HT-29 (cell line): ENCODE measurements at places on chromosomes 7 and 10. TPM values are rescaled to one million over a fixed set of nuclear protein-coding genes. Genes with fewer than 3 reads are reported as not detected.

The ARPC1A gene
- 120 and 151 TPM in 2 replicates for total RNA-seq

- no peak for DNase-seq
These were observed 70.8 kb downstream of the GRID1 start for GRCh38 chr10:86295791-86296190.

DNA sequence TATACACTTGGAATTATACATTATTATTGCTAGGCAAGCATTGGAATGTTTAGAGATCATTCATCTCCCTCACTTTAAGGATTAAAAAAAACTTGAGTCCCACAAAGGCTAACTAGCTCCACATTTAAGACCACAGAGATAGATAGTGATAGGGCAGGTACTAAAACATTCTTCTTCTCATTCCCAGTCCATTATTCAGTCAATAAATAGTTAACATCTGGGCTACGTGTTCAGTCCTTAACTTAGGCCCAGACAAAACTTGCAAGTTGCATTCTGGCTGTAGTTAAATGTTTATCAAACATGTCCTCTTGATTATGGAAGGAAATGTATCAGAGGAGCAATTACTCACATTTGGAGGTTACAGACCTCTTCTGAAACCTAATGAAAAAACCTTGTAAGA is 2.4 kb downstream of the GNG11 start:
- DNase-seq: no peak

DNA sequence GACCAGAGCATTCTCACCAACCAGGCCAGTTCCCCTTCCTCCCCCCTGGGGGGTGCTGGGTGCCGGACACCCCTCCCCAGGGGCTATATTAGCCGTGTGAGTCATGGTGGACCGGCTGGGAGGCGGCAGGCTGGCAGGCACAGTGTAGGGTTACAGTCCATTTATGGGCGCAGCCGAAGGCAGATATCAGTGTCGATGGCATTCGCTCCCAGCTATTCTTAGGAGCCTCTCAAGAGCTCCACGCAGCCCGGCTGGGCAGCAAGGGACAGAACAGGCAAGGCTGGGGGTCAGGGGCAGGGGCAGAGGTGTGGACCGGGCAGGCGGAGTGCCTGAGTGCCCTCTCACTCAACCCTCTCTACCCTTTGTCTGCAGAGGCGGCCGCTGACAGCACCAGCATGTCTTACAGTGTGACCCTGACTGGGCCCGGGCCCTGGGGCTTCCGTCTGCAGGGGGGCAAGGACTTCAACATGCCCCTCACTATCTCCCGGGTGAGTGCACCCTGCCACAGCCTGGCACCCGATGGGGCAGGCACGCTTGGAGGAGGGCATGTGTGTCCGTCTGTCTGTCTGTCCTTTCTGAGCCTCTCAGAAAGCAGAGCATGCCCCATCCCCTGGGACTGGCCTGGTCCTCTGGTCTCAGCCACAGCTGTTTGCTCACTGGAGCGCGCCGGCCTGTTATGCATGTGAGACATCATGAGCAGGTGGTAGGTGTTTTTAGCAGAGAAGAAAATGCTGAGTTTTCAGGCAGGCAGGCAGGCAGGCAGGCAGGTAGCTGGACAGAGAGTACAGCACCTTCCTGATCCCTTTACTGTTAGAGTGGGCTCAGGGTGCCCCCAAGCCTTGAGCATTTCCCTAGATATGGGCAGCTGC is at the start of gene LDB3:
TSS of gene LDB3 (plus strand) at position 215 of the 869 bp plus-strand sequence. CDS start at position 396, 181 bp downstream.
- DNase-seq: no peak

The WDFY4 gene
- total RNA-seq: 0.10 TPM in 1 of 2 replicates, not detected in the other

The PRLHR gene
- not detected in 2 replicates for total RNA-seq

DNA sequence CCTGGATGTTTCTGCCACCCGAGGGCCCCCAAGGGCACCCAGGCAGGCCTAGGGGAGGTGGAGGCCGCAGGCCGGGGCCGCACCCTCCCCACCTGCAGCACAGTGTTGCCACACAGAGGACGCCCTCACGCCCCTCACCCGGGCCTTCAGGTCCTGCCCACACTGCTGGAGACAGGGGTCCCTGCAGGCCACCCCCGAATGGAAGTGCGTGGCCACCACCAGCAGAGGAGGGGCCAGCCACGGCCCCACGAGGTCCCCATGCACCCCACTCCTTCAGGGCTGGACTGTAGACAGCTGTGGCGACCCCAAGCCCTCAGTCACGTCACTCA is 35.4 kb downstream of the ADAP1 start:
- DNase-seq: no peak

DNA sequence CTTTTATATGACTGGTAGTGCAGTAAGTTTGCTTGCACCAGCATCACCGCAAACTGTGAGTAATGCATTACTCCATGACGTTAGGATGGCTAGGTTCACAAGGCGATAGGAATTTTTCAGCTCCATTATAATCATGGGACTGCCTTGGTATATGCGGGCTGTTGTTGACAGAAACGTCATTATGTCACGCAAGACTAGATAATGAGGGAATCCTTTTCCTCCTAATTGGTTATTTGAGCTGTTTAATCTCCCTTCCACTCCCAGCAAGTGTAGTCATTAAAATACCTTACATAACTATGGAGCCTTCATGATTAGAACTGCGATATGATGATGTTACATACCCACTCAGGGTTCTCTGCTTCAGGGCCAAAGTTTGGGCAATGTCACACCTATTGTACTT is 17.3 kb downstream of the KLLN start:
- DNase-seq: no peak

The SEC31B gene
- total RNA-seq: 1.2 and 2.0 TPM in 2 replicates

The PHYHIPL gene
- not detected in 2 replicates for total RNA-seq

The PNLIPRP3 gene
- total RNA-seq: not detected in 2 replicates
